KG1 (cell line): ENCODE measurements at places on chromosomes 5 and 9.

DNA sequence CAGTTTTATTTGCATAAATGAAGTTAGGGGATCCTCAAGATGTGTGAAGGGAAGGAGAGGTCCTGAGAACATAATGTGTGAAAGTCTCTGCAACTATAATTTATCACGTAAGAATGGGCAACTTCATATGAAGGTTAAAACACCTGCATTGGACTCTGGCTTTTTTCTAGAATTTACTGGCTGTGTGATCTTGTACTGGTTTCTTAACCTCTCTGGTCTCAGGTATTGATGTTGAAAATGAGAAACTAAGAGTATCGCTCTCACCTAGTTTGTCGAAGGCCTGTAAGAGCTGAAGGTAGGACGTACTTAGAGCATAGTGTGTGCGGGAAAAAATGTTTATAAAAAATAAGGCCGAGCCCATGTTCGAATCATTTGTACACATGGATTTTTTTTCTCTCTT is 280.5 kb downstream of the ICE1 start:
- no peak for DNase-seq

DNA sequence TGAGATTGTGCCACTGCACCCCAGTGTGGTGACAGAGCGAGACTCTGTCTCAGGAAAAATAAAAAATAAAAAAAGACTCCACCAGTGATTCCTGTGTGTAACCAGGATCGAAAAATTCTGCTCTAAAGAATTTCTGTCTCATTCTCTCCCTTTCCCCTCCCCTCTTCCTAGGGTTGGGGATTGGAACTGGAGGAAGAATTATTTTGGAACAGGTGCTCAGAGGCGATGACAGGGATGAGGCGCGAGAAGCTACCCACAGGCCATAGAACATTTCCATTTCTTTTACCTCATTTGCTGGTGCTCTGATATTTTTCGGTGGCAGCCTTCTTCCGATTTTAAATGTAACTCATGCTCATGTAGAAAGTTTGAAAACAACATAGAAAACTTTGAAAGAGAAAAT is 80.1 kb downstream of the DAPK1 start:
- DNase-seq = no peak

GRCh38 chr9:135581636-135582426 is 20.3 kb downstream of the PAEP start:
- no peak for DNase-seq

- DNase-seq = no peak
Observed at GRCh38 chr5:132478366-132478871, 12.2 kb downstream of the IRF1 start.

- DNase-seq = no peak
Observed at GRCh38 chr9:97660847-97661246, 27.2 kb downstream of the NCBP1 start.

DNA sequence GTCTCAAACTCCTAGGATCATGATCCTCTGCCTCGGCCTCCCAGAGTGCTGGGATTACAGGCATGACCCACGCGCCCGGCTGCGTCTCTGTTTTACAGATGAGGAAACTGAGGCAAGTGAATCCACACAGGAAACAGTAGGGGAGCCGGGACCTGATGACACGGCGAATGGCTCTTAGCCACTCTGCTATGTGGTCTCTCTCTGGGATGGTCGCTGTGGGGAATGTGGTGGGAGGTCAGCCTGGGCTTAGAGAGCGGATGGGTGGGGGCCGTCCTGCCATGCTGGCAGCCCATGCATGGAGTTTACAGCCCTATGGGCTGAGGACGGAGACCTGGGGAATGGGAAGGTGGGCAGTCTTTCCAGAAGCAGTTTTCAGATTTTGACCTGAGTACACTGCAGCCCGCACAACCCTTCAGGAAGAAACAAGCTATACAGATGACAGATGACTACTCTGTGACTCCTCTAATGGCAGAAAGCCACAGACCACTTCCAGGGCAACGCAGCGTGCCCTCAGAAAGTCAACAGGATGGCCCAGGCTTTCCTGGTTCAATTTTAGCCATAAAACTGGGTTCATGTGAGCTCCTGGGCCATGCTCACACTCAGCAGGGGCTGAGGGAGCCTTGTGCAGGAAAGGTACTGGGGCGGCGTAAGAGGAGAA is 136.1 kb upstream of the RAPGEF1 start:
- DNase-seq = no peak

DNA sequence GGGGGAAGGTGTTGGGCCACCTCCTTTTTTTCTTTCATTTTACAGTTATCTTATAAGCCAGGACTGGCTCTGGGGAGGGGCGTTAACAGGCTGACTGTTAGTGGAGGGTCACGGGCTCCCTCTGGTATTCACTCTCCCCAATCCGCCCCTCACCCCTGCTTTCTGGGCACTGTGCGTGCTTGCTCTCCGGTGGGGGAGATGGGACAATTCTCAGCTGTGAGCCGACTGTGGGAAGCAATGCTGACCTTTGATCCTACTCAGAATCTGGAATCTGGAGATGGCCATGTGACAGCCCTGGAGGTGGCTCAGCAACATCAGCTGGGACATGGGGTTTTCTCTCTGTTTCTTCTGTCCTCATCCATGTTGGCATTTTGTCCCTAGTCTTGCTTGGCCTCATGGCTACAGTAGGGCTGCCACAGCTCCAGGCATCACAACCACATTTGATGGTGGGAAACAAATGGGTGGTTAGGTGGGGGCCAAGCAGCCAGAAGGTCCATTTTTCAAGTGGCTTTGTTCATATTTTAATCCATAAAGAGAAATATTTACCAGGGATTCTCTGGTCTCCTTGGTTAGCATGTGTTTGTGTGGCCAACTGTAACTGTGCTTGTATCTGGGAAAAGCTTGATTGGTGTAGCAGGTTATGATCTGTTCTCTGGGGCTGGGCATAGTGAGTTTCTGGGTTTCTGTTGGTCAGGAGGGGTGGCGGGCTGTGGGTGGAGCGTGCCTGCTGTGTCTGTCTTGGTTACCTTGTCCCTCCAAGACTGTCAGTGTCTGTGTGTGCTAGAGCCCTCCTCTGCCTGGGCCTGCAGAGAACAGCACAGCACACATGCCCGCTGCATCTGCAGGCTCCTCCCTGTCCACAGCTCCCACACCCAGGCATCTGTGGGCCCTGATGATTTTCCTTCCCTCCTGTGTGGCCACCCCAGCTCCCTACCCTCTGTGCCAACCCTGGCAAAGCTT is 12.4 kb downstream of the WNK2 start:
- no peak for DNase-seq

DNA sequence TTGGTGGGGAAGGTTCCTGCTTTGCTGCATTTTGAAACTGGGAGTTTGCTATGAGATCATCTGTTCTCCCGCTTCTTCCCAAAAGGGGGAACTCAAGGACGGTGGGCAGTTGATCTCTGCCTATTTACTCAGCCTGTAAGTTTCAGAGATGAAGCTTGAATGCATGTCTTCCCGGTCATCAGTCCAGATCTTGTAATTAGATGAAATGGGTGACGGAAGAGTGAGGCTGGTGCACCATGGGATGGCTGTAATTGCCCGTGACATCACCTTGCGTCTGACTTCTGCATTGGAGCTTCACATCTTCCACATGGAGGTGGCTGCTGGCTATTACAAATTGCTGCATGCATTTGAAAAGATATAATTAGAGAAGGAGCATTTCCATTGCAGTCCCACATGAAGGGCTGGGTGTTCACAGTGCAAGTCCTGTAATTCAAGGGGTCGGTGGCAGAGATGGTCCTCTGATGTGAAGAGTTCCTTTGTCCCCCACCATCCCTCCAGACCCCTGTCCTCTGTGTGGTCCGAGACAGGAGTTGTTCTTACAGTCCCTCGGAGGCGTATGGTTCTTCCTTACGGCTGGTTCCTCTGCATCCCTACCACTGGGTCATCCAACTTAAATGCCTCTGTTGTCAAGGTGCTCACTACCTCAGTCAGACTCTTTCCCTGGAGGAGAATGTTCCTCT is 72.9 kb downstream of the ZNF618 start:
- DNase-seq = no peak

GRCh38 chr9:13053504-13053903 is 226.0 kb downstream of the MPDZ start:
- no peak for DNase-seq

DNA sequence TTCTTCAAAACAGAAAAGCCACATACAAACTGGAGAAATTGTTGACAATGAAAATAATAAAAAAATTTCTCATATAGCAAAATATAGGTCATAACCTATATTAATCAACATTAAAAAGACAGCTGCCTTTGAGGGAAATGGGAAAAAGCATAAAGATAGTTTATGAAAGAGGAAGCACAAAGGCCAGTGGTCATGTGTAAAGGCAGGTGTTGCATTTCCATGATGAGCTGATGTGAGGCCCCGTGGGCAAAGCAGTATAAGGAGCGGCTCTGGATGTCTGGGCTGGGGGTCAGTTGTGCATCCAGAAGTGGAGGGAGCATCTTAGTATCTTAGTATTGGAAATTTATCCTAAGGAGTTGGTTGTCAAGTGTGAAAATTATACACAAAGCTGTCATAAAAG is 18.3 kb downstream of the NDUFS6 start:
- DNase-seq = no peak

DNA sequence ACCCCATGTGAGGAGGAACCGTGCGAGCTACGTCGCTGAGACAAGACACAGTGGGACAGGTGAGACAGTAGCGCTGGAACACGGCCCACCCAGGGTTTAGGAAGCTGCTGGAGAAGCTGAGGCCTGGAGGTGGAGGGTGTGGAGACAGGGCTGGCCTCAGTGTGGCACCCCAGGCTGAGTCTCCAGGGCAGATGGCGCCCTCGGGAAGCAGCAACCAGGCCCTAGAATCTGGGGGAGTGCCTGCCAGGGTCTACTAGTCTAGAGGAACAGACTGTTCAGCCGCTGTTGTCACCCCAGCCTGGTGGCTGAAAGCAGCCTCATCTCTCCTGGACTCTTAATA is 4.6 kb upstream of the TERT start:
- DNase-seq = no peak

DNA sequence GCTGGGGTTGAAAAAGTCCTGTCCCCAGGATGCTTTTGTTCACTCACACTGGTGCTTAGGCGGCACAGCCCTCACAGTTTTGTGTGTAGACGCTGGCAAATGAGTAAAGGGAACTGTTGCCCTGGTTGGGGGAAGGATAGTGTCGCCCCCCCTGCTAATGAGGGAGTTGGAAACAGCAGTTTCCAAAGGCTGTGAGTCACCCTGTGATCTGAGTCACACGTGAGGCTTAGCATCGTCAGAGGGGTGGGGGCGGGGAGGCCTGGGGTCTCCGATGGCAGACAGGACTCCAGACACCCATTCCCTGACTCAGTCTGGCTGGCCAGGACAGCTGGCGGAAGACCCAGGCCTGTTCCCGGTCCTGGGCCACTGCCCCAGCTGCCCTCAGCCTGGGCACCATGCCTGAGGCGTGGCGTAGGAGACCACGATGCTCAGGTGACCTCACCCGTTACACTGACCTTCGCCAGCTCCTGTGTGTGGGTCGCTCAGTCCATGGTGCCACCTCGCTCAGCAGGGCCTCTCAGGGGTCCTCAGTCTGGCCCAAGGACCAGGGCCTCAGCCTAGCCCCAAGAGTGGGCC is 2.9 kb downstream of the DNAJB5 start:
- DNase-seq = no peak
